Activated T-helper 1 cell treated with anti-CD3 and anti-CD28 coated beads, Interleukin-2, amount 50 U/mL, for 16 hours (primary cell): ENCODE measurements at places on chromosomes 4 and X.

DNA sequence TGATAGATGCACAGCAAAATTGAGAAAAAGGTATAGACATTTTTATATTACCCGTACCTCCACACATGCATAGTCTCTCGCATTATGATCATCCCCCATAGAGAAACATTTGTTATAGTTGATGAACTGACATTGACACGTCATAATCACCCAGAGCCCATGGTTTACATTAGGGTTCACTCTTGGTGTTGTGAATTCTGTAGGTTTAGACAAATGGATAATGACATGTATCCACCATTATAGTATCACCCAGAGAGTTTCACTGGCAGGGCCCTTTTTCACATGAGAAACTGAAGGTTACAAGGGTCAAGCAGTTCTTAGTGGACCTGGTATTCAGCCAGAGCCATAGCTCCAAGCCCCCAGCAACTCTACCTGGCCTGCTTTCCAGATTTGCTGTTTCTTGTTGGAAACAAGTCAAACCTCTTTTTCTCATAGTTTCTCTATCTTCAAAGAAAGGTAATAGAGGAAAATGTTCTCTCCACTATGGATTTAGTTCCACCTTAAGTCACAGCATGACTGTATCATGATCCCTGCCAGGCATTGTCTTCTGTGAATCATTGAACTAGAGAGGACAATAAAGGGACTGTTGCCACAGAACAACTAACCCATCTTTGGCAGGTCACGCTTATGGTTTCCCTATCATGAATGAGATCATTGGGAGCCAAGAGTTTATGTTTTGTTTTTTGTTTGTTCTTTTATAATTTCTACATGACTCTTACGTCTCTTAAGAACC is 64.0 kb downstream of the HHIP start:
- DNase-seq: no peak

GRCh38 chr4:75673027-75673958 is at the start of gene G3BP2:
G3BP2 (minus strand) TSS chr4:75673411; CDS start chr4:75662025, 11,386 bp downstream.
- peak; percentile 96 for DNase-seq

DNA sequence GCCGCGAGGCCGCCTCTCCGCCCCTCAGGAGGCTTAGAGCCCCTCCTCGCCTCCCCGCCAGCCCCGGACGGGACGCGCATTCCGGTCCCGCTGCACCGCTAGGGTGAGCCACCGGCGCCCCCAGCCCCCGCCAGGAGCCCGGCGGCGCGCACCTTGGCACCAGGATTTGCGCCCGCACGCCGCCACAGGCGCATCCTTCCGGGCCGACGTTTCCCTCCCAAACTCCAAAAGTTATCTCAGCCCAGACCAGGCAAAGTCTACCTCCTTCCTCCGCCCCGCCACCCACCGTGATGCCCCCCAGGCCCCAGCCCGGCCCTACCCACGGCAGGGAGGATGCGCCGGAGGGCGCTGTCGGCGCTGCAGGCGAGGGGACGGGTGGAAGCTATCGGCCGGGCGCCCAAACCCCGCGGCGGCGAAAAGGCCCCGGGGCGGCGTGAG is 538 bp downstream of the SCML2 start:
- DNase-seq: no peak

GRCh38 chr4:184473499-184474262 is 669 bp downstream of the IRF2 start:
- peak; percentile 30 for DNase-seq

GRCh38 chrX:93422693-93423092 is 250.7 kb downstream of the NAP1L3 start:
- no peak for DNase-seq

GRCh38 chr4:173398220-173398619 is 696 bp downstream of the SCRG1 start:
- DNase-seq: no peak

- no peak for DNase-seq
These were observed 9.3 kb downstream of the CETN2 start for GRCh38 chrX:152821145-152821765.

- DNase-seq: no peak
These were observed 253.4 kb downstream of the MAPK10 start for GRCh38 chr4:86106475-86106874.

- no peak for DNase-seq
These were observed 833 bp downstream of the FGD1 start for GRCh38 chrX:54494989-54495813.

DNA sequence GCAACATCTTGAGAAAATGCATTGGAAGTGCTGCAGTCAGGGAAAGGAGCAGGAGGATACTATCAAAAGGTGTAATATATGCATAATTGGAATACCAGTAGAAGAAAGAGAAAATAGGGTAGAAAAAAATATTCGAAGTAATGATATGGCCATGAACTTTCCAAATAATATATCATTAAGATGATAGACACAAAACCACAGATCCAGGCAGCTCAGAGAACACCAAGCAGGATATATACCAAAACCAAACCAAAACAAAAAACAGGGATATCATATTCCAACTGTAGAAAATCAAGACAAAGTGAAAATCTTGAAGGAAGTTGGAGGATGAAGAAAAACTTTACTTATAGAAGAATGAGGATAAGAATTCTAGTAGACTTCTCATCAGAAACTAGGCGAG is 9.7 kb upstream of the POLA1 start:
- DNase-seq: no peak

DNA sequence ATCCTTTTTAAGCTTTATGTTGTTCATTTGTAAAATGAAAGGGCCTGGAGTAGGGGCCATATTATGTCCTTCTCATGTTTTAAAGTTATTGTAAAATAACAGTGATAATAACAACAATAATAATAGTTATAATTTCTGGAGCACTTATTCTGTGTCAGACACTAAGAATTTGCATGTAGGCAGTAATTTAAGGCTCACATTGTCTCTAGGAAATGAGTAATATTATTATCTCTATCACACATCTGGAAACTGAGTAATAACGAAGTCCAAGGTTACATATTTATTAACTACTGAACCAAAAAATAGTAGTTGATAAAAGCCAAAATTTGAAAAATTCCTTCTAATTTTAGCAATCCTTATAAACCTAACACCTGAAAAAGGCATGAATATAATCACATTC is 520.7 kb upstream of the PABPC4L start:
- no peak for DNase-seq

GRCh38 chr4:172826346-172826745 is 342.3 kb upstream of the GALNT7 start:
- DNase-seq: no peak

- no peak for DNase-seq
These were observed 196.0 kb downstream of the KCNIP4 start for GRCh38 chr4:21752616-21753015.

DNA sequence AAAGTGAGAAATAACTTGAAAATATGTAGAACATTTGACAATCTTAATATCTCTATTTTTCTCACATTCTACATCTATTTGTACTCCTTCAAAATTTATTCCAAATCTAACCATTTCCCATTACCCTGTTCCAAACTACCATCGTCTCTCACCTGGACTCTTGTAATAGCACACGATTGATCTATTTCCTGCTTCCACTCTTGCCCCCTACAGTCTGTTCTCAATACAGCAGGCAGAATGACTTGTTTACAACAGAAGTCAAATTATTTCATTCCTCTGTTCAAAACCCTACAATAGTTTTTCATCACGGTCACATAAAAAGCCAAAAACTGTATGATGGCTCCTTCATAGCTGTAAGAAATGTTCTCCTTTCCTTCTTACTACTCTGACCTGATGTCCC is 21.1 kb upstream of the LUZP4 start:
- DNase-seq: no peak

DNA sequence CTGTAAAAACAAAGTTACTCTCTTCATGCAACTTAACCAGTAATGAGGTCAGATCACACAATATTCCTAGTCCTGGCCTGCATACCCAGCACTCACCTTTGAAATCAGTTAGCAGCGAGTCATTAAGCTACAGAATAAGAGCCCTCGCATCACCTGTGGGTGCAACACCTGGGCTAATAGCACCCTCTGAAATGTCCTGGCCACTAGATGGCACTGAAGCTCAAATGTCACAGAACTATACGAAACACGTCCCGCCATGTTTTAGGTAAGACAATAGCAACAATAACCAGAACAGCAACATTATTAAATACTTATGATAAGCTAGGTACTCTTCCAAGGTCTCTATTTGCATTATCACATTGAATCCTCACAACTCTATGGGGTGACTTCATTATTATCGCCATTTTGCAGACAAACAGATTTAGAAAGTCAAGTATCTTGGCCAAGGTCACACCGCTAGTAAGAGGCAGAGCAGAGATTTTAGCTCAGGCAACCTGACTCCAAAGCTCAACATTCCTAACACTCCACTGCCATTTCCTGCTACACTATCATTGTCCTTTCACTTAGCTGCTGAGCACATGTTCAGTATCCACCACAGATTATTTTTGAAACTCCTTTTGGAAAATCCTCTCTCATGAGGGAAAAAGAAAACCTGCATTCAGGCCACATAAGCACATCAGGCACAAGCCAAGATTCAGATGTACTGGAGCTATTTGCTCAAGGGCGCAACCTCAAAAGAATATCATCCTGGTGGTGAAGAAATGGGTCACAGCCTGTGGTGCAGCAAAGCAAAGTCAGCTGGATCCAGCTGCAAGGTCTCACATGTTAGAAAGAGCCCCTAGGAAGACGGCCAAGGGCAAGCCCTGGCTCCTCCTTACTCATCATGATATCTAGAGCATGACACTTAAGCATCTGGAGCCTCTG is 59.5 kb upstream of the KDR start:
- no peak for DNase-seq

DNA sequence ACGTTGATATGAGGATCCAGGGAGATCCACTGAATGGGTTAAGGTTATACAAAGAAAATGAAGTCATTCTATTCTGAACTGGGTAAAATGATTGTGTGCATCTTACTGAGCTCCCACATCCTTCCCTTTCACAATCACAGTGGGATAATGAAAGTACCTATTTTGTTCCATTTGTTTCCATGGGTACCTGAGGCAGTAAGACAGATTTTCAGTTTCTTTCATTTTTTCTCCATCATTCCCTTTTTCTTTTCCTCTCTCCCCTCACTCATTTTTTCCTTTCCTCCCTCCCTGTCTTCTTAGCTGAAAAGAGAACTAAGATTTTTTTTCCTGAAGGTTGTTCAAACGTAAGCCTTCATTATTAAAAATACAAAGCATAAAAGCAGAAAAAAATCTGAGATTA is 4.6 kb downstream of the GRIA2 start:
- no peak for DNase-seq

- no peak for DNase-seq
These were observed 157.3 kb upstream of the TET2 start for GRCh38 chr4:104989371-104989770.

DNA sequence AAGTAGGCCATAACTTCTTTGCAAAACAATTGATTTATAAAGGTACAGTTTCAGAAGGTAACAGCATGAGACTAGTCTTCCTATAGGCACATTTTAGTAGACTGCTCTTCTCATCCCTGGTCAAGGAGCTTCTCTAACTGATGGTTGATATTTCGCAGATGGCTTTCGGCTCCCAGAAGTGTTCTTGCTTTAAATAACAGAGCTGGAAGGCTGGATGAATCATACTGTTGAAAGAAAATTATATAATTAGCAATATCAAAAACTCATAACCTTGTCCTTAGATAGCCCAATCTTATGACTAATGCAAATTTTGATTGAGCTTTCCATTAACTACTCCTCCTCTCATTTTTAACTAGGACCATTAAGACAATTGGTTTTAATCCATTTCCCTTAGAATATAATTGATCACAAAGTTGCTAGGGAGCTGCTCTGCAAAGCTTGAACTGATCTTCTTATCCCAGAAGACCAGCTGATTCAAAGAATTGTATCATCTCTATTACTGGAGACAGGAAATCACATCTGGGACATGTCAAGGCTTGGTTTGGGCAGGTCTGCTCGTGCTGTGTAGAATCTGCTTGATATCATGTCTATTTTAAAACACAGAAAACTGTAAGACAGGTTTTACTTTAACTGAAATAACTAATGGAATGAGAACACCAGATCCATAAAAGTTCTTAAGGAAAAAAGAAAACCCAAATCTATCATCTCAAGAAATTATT is 38.6 kb downstream of the CENPU start:
- DNase-seq: no peak

DNA sequence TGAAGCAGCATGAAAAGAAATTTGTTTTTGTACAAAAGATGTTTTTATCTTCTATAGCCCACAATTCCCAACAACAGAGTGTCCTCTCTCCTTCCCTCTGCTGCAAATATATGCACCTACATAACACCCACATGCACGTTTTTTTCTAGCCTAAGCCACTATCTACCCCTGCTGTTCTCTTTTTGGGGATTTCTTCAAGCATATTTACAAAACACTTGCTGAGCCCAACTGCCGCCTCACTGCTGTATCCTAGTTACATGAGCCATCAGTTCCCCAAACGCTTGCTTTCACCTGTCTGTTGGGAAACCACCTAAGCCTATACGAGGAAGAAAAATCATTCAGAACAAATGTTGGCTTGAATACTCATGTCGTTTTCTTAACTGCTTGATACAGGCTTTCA is 127.2 kb downstream of the CHRNA9 start:
- no peak for DNase-seq

GRCh38 chr4:40563401-40563800 is 66.3 kb downstream of the RBM47 start:
- no peak for DNase-seq

- no peak for DNase-seq
These were observed 11.0 kb upstream of the MAGEB10 start for GRCh38 chrX:27796640-27797257.

GRCh38 chr4:63556332-63556731 is 852.9 kb downstream of the TECRL start:
- DNase-seq: no peak

DNA sequence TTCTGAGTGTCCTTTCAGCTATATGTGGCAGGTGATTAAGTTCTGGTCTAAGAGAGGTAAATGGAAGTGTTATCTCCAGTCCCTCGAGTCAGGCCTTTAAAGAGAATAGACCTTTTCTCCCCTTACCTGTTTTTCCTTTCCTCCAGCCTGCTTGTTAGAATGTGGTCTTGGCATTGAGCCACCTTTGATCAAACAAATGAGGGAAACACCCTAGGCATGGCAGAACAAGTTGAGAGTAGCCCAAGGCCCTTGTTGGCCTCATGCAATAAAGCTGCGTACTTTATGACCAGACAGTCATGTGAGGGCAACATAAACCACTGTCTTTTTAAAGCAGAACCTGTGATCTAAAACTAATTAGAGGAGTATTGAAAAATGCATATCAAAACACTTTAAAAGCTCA is 13.2 kb upstream of the IL13RA2 start:
- no peak for DNase-seq

- no peak for DNase-seq
These were observed at the start of gene AFF2 for GRCh38 chrX:148500423-148501385. AFF2 (plus strand) TSS chrX:148500617; CDS start chrX:148501098, 481 bp downstream.
